ENCODE measurements at places on chromosomes 16 and 17.

DNA sequence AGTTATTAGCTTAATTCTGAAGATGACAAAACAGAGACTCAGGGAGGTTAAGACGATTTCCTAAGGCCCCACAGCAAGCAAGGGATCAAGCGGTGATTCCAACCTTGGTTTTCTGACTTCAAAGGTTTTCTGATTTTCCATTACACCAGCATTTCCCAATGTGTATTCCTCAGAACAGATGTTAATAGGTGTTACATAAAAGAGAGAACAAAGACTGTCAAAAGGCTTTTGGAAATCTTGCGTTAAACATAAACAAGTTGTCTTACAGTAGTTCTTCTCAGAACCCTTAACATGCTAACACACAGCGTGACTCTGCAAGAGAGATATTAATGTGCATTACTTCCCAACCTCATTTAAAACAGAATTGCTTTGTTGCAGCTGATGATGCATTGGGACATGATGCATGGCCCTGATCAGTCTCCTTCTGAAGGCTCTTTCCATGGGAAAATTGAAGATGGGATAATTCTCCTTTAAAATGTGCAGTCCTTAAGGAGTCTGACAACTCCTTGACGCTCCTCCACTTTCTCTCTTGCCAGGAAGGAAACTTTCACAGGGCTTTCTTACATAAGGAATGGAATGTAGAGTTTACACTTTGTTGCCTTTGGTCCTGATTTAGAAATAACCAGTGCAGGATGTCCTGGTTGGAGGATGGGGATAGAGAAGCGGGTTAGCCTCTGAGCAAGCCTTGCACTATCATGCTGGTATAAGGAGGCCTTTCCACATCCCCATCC is 21.5 kb upstream of the MMD start:
- DNase-seq: no peak

GRCh38 chr16:426115-426905 is 861 bp downstream of the RAB11FIP3 start:
- no peak for DNase-seq

- DNase-seq: no peak
Measured at GRCh38 chr16:15739950-15740349, 89.9 kb downstream of the NDE1 start.

- peak; percentile 34 for DNase-seq
Measured at GRCh38 chr16:86956437-86956836, 360.8 kb downstream of the C16orf95 start.

DNA sequence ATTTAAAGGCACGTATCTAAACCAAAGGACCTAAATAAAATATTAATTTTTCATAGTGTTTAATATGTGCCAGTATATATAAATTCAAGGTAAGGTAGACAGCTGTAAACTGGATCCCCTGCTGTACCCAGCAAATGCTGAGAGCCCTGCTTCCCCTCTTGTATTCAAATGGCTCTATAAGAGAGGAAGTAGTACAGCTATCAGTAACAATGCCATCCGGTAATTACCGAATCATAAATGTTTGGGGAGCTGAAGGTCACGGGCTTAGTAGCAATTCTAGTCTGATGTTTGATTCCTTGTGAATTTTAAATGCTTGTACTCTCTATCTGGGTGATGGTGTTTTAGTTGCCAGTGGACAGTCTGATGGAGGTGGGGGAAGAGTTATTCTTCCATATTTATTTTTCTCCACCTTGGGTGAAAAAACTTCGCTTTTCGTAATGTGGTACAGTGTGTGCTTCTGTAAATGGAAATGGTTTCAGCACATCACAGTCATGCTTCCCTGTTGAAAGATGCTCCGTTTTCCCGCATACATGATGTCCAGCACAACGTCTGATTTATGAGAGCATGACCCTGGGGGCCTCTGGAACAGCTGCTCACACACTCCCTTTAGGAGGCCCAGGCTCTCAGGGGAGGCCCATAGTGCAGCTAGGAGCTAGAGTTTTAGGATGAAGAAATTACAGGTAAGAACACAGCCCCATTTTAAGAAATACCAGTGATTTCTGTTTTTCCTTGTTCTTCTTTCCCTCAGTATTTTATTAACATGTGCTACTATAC is 423.9 kb downstream of the WWOX start:
- no peak for DNase-seq

DNA sequence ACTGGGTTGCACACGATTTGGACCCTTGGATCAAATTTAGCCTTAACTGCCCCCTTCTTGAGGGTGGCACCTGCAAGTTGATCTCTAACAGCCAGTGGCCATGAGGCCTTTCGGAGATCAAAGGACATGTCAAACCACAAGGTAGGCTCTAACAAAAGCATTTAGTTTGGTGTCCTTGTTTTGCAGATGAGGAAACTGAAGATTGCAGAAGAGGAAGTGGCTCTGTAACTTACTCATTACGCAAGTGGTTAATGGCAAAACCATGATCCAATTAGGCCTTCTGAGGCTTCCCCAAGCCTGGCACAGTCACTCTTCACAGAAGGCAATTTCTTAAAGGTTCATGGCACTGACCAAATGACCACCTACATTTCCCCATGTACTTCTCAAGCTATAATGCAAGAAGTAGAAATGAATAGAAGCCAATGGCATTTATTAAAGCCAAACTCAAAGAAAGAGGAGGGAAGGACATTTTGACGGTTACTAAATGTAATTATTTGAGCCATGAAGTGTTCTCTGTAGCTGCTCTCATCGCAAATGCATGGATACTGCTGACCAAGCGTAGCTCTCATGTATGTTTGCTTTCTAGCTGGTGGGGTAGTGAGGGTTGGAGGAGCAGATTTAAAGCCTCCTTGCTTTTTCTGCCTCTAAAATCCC is 32.8 kb upstream of the ABCC12 start:
- DNase-seq: peak; percentile 90

- DNase-seq: no peak
Measured at GRCh38 chr16:80850757-80851156, 46.4 kb upstream of the CDYL2 start.

- DNase-seq: no peak
Measured at GRCh38 chr17:7577327-7578199, 1.9 kb upstream of the CD68 start.

- DNase-seq: no peak
Measured at GRCh38 chr17:80759377-80759673, 214.7 kb downstream of the RPTOR start.

GRCh38 chr17:57874058-57874419 is 24.2 kb upstream of the MRPS23 start:
- no peak for DNase-seq

- peak; percentile 94 for DNase-seq
Measured at GRCh38 chr17:43171586-43172487, 823 bp downstream of the NBR1 start.

DNA sequence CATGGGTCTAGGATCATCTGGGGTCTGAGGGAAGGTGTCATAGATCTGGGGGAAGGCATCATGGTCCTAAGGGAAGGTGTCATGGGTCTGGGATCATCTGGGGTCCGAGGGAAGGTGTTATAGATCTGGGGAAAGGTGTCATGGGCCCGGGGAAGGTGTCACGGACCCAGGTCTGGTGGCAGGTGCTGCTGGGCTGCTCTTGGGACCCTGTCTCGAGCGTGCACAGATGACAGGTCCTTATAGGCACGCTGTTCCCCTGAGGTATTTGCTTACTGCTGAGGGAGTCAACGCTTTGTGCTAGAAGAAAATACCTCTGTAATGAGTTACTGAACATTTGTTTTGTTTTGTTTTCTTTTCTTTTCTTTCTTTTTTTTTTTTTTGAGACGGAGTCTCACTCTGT is 1.4 kb downstream of the RAB40C start:
- DNase-seq: no peak

DNA sequence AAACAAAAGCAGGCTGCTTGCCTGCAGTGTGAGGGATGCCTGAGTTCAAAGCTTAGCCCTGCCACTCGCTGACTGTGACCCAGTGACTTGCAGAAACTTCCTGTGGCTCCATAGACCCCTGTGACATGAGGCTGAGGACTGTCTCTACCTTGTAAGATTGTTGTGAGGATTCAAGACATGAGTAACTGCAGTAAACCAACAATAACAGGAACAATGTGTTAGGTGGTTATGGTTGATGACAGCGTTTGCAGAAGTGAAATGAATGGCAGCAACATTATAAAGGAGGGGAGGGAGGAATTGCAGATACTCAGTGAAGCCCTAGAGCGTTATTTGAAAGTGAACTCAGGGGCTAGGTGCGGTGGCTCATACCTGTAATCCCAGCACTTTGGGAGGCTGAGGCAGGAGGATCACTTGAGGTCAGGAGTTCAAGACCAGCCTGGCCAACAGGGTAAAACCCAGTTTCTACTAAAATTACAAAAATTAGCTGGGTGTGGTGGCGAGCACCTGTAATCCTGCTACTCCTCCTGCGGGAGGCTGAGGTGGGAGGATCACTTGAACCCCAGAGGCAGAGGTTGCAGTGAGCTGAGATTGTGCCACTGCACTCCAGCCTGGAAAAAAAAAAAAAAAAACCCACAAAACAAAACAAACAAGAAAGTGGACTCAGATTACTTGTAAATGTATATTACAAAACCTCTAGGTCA is 33.5 kb upstream of the EMP2 start:
- DNase-seq: peak; percentile 21

- no peak for DNase-seq
Measured at GRCh38 chr16:20614186-20615141, 38.3 kb upstream of the ACSM2B start.

DNA sequence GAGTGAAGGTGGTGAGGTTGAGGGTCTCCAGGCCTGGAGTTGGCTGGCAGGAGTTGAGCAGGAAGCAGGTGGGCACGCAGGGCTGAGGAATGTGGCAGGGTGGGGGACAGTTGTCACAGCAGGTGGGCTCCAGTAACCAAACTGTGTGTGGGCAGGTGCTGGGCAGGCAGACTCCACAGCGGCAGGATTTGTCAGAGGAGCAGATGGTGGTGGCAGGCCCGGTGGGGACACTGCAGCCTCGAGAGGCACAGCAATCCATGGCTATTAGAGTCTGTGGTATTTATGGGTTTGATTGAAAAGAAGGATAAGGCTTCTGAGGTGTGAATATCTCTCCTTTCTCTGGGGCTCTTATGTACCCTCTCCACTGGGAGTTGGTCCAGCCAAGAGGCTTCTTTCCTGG is at the start of gene KRTAP3-3:
TSS of gene KRTAP3-3 (minus strand) at position 326 of the 400 bp plus-strand sequence. CDS start at position 259, 67 bp downstream.
- DNase-seq: no peak

- DNase-seq: no peak
Measured at GRCh38 chr16:80144191-80144590, 396.6 kb upstream of the DYNLRB2 start.

- no peak for DNase-seq
Measured at GRCh38 chr17:6297960-6298359, 137.0 kb downstream of the AIPL1 start.

DNA sequence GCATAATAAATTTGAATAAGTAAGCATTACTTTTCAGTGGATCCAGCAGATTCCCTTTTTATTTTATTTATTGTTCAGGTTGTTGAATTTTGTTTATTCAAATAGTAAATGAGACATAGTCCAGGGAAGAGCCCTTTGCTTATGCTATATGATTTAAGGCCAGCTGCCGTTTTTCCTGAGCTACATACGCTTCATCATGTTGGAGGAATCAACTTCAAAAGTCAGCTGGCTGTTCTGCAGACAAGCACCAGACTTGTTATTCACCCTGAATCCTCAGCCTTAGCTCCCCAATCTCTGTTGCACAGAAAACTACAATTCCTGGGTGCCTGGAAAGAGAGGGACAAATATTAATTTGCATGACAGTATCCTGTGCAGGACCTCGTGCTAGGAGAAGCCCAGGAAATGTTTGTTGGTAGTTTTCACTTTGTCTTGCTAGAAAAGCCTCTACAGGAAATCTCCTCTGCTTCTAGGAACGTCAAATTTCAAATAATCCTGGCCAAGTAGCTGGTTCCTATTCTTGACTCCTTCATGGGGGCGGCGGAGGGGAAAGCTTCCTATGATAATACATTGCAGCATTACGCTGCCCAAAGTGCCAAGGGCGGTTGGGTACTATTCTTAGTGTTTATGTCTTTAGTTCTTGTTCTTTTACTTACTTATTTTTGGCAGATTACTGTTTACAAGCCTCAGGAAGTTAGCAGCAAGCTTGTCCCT is 101.6 kb downstream of the PRKCA start:
- peak; percentile 37 for DNase-seq

GRCh38 chr17:45090711-45091110 is 29.6 kb downstream of the NMT1 start:
- DNase-seq: no peak

DNA sequence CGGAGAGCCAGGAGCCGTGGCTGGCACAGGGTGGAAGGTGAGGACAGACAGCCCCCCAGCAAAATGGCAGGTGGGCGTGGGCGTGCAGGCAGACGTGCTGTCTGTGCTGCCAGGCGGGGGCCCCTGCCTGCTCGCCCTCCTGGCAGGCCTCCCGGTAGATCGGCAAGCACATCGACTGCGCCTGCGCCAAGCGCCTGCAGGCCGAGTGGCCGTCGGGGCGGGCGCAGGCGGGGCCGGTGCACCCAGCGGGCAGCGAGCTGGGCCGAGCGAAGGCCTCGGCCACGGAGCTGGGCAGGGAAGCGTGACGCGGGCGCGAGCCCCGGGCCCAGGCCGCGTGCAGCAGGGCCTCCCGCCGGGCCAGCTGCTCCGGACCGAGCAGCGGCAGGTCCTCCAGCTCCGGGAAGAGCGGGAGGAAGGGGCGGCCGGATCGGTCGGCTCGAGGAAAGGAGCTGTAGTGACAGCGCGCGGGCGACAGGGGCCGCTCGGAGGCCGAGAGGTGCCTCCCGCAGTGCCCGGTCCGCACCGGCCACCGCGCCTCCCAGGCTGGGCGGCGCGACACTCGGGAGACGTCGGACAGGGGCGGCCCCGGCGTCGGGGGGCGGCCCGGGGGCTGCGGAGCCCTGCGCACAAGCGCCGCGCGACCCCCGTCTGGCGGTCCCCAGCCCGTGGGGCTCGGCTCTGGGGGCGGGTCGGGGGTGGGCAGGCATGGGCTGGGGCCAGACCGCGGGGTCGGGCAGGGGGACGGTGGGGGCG is 16.9 kb downstream of the GRIN2C start:
- peak; percentile 80 for DNase-seq

GRCh38 chr16:17939122-17939536 is 397.4 kb downstream of the NPIPA8 start:
- peak; percentile 1 for DNase-seq

- peak; percentile 25 for DNase-seq
Measured at GRCh38 chr16:720447-720989, 428 bp upstream of the ANTKMT start.

DNA sequence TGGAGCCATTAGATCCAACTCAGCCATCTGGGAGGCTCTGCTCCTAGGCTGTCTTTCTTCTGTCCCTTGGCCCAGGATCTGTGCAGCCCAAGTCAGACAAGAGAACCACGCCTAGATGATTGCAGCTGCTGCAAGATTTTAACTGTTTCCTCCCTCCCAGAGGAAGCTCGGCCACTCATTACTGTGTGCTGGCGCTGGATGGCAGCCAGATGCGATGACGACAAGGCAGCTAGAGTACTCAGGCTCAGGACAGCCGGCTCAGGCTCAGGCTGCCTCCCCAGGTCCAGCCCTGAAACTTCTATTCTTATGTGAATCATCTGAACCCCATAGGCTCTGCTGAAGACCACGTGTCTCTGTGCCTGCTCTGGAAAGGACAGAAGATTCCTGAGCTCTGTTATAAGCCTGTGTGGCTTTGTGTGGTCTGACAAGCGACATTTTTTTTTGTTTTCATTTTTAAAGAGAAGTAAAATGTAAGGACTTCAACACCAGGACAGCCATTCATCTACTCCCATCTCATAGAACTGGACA is 32.1 kb upstream of the FBXW10B start:
- peak; percentile 96 for DNase-seq

Data from suppressor macrophage treated with lipopolysaccharide for 4 hours (primary cell).